Common myeloid progenitor, CD34-positive (primary cell): ENCODE measurements at places on chromosomes 2 and 18.
A peak's percentile ranks its signal among the peaks of the same experiment; 100 is the strongest.

- no peak for DNase-seq
These were observed 21.1 kb downstream of the TBC1D8 start for GRCh38 chr2:101130081-101130480.

DNA sequence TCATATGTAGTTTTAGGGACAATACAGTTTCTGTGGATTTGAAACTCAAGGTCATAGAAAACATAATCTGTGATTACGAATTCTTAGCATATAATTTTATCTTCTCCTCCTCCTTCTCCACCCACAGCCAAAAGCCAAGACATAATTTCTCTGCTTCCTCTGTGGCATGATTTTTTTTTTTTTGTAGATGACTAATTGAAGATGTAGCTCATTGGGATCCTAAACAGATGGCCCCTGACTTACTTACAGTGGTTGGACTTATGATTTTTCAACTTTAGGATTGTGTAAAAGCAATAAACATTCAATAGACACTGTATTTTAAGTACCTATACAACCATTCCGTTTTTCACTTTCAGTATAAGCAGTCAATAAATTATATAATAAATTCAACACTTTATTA lies 42.3 kb downstream of the FSIP2 start:
- no peak for DNase-seq

- DNase-seq, result no peak
These were observed 24.5 kb upstream of the CD28 start for GRCh38 chr2:203681978-203682377.

DNA sequence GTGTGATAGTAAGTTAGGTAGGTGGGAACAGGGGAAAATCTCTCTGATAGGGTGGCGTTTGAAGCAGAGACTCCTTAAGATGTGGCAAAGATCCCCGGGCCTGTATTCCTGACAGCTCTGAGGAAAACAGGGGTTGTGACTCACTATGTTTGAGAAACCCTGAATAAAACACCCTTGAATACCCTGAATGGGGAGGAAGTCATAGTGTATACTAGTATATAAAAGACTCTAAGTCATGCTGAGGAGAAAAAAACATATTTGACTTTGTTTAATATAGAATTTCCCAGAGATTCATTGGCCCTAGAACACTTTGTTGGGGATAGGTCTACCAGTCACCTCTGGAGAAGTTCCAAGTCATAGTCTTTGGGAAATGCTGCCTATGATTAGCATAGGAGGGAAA lies 590.9 kb downstream of the IRS1 start:
- DNase-seq, result no peak

GRCh38 chr2:177433402-177433801 lies 40.8 kb downstream of the AGPS start:
- DNase-seq, result no peak

GRCh38 chr2:85162746-85163301 lies 29.6 kb downstream of the TCF7L1 start:
- no peak for DNase-seq

- DNase-seq, result no peak
These were observed 100.2 kb downstream of the ICA1L start for GRCh38 chr2:202771336-202771735.

GRCh38 chr2:67922080-67922785 lies 140.6 kb downstream of the C1D start:
- no peak for DNase-seq

DNA sequence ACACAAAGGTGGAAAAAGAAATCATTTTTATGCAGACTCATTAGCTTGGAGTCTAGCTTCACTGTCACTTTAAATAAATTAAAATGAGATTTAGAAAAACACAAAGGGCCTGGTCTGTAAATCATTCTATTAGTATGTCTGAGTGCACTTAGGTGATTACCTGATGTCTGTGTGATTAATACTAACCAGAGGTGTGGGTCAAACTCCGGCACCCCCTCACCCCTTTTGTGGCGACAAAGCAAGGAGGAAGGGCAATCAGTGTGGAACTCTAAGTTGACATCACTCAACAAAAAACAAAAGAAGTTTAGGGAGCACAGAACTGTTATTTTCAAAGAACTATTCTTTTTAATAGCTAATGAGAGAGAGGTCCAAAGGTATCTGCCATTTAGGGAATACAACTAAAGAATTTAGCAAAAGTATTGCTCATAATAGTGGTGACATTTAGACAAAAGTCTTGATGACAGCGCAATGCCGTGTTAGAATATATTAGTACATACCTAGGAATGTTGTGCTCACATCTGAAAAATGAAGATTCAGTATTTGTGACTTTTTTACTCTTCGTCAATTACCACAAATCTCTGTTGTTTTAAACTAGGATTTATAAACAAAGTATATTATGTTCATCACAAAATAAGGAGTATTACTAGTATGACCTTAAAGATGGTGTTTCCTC lies 66.3 kb downstream of the ZEB2 start:
- no peak for DNase-seq

DNA sequence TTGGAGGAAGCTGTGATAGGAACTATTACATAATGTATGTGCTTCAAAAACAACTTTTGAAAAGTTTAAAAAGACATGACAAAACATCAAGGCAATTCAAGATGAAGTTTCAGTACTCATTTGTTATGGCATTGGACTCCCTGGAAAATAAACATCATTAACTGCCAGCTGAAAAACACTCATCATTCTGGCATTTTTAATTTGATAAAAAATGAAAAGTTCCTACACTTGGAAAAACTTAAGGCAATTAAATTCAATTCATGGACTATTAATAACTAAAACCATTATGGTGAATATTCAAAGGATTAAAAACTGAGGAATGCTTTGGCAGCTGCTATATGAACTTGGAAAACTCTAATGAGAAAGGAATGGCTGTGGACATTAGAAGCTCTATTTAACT lies 8.5 kb downstream of the TYW5 start:
- DNase-seq, result no peak

- no peak for DNase-seq
These were observed 86.6 kb upstream of the THOC1 start for GRCh38 chr18:354471-354870.

DNA sequence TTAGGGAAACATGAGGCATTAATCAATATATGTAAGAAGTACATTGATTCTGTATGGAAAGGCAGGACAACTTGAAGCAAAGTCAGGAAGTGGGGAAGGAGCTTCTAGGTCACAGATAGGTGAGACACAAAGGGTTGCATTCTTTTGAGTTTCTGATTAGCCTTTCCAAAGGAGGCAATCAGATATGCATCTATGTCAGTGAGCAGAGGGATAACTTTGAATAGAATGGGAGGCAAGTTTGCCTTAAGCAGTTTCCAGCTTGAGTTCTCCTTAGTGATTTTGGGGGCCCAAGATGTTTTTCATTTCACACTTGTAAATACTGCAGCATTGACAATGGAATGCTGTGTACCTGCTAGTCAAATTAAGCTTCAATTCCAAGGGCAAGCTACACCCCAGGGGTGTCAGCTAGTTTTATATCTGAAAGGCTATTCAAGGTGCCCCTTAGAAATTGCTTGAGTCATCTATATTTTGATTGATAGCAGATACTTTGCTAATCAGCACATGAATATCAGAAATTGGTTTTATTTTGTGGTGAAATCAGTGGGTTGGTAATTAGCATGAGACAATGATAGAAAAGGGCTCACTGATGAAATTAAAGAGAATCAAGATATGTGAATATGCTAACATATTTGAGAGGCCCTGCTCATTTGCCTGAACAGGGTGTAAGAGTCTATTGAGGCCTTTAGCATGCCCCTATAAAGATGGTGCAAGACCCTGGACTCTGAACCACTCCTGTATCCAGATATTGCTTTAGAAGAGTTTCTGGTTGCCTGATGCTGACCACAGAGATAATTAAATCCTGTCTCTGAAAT lies 131.5 kb downstream of the TMEM17 start:
- DNase-seq, result no peak

DNA sequence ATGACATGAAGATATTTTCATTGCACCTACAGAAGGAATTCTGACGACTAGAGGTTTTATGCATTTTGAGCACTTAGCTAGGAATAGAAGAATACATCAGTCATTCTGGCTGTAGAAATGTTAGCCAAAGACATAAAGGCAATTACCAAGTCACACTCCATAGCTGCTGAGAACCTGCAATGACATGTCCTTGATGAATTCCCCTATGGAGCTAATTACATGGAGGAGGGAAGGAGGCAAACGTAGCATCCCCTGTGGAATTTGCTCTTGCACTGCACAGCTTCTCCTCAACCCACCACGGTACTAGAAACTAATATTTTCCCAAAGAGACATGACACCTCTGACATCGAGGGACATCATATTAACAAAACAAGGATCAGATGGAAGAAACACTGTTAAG lies 174.0 kb upstream of the SESTD1 start:
- DNase-seq, result no peak

DNA sequence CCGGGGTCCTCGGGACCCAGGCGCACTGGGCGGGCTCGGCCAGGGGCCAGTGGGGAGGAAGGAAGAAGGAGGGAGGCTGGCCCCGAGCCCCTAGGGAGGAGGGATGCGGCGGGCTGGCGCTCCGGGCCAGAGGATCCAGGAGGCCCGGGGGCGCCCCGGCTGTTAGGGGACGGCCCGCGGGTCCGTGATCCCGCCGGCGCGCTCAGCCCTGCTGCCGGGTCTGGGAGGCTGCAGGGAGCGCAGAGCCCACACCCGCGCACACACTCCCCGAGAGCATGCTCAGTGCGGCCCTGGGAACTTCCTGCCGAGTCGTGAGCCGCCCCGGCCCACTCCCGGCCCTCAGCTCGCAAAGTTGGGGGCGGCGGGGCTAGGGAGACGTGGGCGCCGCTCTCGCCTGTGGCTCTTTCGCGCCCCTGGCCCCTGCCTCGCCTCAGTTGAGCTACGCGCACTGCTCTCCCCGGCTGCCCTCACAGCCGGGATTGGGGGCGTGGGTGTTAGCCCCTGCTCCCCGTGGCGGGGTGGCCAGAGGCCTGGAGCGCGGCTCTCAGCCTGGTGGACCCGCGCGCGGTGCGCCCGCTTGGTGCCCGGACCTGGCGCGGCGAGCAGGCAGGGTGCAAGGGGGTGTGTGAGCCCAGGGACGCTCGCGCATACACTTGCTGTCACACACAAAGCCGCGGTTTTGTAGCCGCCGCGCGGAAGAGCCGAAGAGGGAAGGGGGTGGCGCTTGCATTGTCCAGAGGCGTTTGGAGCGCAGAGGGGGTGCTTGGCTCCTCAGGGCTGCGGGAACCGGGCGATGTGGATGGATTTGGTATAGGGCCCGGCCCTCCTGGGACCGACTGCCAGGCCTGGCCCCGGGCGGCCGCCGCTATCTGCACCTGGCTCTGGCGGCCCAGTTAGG lies 132.9 kb upstream of the MGAT5 start:
- DNase-seq, result peak; percentile 79

DNA sequence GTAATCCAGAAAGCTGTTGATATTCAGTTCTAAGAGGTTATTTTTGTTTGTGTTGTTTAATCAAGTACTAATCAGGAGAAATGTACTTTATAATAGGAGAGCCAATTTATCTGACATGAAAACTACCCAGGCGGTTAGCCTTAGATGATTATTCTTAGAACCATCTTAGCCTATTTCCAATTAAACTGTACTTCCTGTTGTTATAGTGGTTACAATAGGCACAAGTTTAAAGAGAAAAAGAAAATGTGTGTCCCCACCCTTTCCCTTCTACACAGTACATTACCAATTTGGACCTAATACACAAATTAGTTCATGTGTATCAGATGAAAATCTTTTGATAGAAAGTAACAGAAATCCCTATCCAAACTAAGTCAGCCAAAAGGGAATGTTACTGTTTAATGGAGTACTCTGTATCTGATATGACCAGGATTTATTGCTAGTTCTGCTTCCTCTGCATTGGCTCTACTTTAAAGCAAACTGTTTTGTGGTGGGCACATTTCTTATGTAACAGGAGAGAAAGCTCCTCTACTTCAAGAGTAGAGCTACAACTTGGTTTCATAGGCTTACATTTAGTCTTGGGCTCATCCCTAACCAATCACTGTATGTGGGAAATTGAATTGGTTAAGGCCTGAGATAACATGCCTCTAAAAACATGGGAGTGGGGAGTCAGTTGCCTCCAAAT lies 217.9 kb downstream of the UBE2E3 start:
- DNase-seq, result peak; percentile 55

DNA sequence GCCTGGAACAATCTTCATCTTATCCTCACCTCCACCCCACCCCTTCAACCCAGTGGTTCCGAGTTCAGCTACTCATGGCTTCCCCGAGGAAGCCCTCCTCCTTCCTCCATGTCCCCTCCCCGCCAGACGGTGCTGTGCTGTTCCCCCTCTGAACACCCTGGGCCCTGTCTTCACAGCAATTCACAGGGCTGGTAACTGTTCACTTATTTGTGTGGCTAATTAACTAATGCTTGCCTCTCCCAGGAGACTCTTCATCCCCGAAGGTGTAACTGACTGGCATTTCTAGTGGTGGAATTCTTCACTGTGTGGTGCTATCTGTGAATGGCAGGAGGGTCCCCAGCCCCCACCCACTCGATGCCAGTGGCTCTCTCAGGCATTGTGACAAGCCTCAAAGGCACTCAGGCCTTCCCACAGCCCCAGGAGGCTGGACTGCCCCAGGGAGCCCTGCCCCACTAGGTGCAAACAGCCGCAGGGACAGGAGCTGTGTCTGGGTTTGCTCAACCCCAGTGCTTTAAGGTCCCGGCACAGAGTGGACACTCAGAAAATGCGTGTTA lies 133.7 kb upstream of the ID2 start:
- no peak for DNase-seq

DNA sequence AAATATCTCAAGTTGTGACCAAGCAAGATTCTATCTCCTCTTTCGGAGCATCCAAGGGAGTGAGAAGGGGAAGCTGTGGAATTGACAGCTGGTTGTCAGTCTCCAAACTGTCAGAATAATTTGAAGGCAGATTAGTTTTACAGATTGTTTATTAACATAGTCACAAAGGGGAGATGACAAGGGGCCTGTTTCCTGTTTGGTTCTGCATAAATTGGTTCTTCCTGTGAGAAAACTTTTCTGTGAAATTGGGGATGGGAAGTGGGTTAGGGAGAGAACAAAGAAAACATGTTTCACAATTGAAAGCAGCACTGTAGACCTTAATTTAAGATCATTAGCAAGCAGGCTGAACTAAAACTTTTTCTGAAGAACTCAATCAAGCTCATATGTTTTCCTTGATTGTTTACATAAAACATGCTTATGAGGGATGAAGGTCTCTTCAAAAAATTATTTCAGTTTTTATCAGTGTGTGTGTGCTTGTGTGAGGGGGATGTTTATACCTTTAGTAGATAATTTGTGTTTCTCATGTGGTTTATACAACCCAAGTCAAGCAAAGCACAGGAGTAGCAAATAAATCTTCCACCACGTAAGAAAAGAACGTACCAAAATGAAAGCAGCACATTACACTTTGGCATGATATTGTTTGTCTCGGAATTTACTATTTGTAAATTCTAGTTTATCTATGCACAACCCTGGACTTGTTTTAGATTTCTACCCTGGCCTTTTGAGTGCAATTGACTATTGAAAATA lies 604.9 kb upstream of the CDH2 start:
- no peak for DNase-seq

- no peak for DNase-seq
These were observed 32.6 kb downstream of the NMUR1 start for GRCh38 chr2:231497651-231498050.

DNA sequence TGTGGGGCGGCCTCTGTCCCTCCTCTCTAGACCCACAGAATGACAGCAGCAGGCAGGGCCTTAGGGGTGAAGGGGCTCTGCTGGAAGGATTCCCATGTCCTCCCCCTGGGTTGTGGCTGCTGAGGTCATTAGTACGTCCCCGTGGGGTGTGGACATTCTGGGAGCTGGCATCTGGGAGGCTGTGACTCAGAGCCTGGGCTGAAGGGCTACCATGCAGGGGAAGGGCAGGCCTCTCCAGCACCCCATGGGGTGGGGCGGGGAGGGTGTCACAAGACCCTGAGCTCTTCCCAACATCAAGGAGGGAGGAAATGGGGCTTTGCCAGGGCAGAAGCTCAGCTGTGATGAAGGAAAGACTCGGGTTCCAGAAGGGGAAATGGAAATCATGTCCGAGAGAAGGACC lies 105.8 kb upstream of the SMAD2 start:
- DNase-seq, result no peak
